ENCODE measurements at places on chromosomes 3 and 15. TPM values are rescaled to one million over a fixed set of nuclear protein-coding genes. Genes with fewer than 3 reads are reported as not detected.

Gene SPSB4
- not detected for total RNA-seq

Gene PRR20G
- not detected for total RNA-seq

Gene CACNA2D2
- 1.7 TPM for total RNA-seq

Gene TGM5
- 0.20 TPM for total RNA-seq

Gene FSD2
- not detected for total RNA-seq

Gene INKA1
- total RNA-seq = 0.73 TPM

Gene PLSCR2
- total RNA-seq = 1.1 TPM

Gene CCR2
- total RNA-seq = 80.8 TPM

Gene ECE2
- total RNA-seq = not detected

Gene PROS1
- 1.2 TPM for total RNA-seq

Gene CTXN2
- total RNA-seq = not detected

Gene SIDT1
- 29.9 TPM for total RNA-seq

Gene MOBP
- not detected for total RNA-seq

Gene LARP6
- not detected for total RNA-seq

Gene SPTBN5
- 4.7 TPM for total RNA-seq

Gene NR1I2
- not detected for total RNA-seq

Gene TLR9
- 0.49 TPM for total RNA-seq

Gene SERPINI2
- total RNA-seq = not detected

Gene A4GNT
- total RNA-seq = not detected

Gene FILIP1L
- total RNA-seq = 15.7 TPM

Gene MLF1
- total RNA-seq = 0.80 TPM

Gene EPHB1
- 8.1 TPM for total RNA-seq

Gene SLC22A13
- total RNA-seq = 0.78 TPM

Gene C2CD4A
- not detected for total RNA-seq

Gene CX3CR1
- 12.4 TPM for total RNA-seq

Gene ARHGAP31
- total RNA-seq = 4.2 TPM

Gene GOLGA8J
- not detected for total RNA-seq

Gene KLHL6
- total RNA-seq = 35.1 TPM

Gene RAB6B
- total RNA-seq = 0.61 TPM

Gene CPNE9
- 0.59 TPM for total RNA-seq

Gene GOLGA8K
- total RNA-seq = 0.61 TPM

Gene CDAN1
- total RNA-seq = 22.4 TPM

Gene HERC2
- total RNA-seq = 46.3 TPM

Gene B2M
- 8,765 TPM for total RNA-seq

Gene UBP1
- total RNA-seq = 59.6 TPM

Gene MINDY2
- 14.8 TPM for total RNA-seq

Gene SLC6A20
- total RNA-seq = not detected

Gene ZNF502
- 0.56 TPM for total RNA-seq

Gene SERINC4
- total RNA-seq = 0.17 TPM

Gene ERC2
- 0.15 TPM for total RNA-seq

Gene ZNF774
- total RNA-seq = 3.0 TPM

Gene NME9
- not detected for total RNA-seq

Gene KLF13
- 248 TPM for total RNA-seq

Gene TCF12
- 86.2 TPM for total RNA-seq

Gene WDR82
- total RNA-seq = 130 TPM

Gene ZNF106
- total RNA-seq = 53.0 TPM

Gene GOLGA6L4
- total RNA-seq = 1.2 TPM

Gene TRH
- total RNA-seq = not detected

Gene PRKAR2A
- 27.5 TPM for total RNA-seq

Gene GATM
- 1.3 TPM for total RNA-seq

Gene MUC20
- total RNA-seq = 7.0 TPM

Gene BUB1B
- 49.9 TPM for total RNA-seq

Gene DIS3L
- total RNA-seq = 36.6 TPM

Gene UBAP1L
- 5.2 TPM for total RNA-seq

Gene CACNA1D
- 0.41 TPM for total RNA-seq

Gene ARL14
- not detected for total RNA-seq

Gene STAB1
- 0.12 TPM for total RNA-seq

Gene GOLGA8G
- not detected for total RNA-seq

Gene PLCB2
- total RNA-seq = 178 TPM

All from T-helper 1 cell treated with Interleukin-12 subunit alpha and Interleukin-12 subunit beta and Interleukin-4 antibody, amounts not matched to agents 30 ng/mL and 1 ng/mL, for 36 hours (primary cell).